Osteoblast (primary cell): ENCODE measurements at places on chromosomes 7 and 10. TPM values are rescaled to one million over a fixed set of nuclear protein-coding genes. Genes with fewer than 3 reads are reported as not detected.

PRSS2 gene
- total RNA-seq: not detected in 2 replicates

GRCh38 chr7:150434240-150434639 lies 16.2 kb upstream of the GIMAP8 start:
- H3K27me3 ChIP-seq: no peaks in the 10 kb centered on the region
- no peak overlapping the region for H3K4me3 ChIP-seq
- no peak for DNase-seq
- H3K36me3 ChIP-seq: no peaks in the 10 kb centered on the region
- no peak overlapping the region for H3K27ac ChIP-seq

GRCh38 chr7:67807826-67808225 lies 811.2 kb downstream of the TYW1 start:
- no peak for DNase-seq
- H3K4me1 ChIP-seq: no peaks in the 10 kb centered on the region
- H3K4me3 ChIP-seq: no peak overlapping the region
- H3K27me3 ChIP-seq: no peaks in the 10 kb centered on the region
- H3K36me3 ChIP-seq: no peaks in the 10 kb centered on the region
- H3K27ac ChIP-seq: no peak overlapping the region

DNA sequence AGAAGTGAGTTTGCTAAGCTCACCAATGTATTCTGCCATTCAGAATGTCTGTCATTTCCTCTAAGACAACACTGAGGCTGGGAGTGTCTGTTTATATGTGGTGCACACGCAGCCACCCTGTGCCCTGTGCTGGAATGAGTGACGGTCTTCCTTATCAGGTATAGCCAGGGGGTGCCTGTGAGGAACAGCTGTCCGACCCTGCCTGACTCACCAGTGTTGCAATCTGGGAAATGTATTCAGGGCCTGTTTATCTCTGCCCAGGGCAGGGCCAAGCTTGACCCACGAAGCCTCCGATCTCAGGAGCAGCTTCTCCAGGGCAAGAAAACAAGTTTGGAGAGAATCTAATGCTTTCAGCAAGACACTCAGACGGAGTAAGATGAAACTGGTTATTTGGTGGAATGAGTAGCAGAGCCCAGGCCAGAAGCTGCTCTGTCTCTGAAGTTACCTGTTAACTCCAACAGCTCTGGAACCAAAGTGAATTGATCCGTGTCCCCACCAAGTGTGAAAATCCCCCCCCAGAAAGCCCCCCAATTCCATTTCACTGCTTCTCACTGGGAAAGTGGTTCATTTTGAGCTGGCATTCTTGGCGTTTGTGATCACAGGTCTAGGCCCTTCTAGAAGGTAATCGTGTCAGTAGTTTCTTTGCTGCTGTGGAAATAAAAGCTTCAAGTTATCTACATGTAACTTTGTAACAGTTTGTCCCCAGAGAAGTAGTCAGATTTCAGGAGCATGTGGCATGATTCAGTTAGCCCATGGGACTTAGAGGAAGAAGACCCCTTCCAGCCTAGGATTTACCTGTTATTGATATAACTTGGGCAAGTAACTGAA lies 6.1 kb upstream of the UBE2H start:
- no peaks in the 10 kb centered on the region for H3K36me3 ChIP-seq
- no peaks in the 10 kb centered on the region for H3K27me3 ChIP-seq
- H3K27ac ChIP-seq: peak overlapping the region; percentile 55
- H3K4me3 ChIP-seq: no peak overlapping the region

DNA sequence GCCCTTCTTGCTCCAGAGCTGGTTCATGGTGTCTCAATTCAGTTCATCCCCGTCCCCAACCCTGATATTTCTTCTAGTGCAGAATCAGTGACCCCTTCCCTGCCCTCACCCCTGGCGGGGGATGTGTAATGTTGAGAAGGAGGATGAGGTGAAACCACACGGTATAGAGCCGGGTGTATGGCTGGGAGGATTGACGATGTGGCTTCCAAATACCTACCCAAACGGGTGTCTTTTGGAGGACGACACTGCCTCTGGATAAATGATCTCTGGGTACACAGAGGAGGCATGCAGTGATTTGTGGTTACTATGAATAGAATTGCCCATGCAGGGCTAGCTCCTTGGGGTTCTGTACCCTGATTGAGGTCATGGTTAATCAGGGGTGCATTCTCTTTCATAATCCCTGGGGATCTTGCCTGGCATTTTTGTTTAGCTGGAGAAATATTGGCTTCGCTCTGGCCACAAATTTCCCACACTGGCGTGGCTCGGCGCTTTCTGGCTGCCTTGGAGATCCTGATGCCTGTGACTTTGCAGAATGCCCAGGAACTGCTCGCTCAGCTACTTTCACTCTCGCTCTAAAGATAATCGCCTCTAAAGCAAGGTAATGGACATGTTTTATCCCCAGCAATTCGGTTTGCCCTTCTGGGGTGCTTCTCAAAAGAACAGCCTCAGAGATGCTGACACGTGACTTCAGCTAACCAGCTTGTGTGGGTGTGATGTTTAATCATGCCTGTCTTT lies 89.2 kb downstream of the RBM20 start:
- H3K27me3 ChIP-seq: peaks cover 35% of the 10 kb centered on the region
- peak overlapping the region; percentile 68 for H3K4me3 ChIP-seq
- no peak overlapping the region for H3K27ac ChIP-seq
- peaks cover 7% of the 10 kb centered on the region for H3K4me1 ChIP-seq
- no peaks in the 10 kb centered on the region for H3K36me3 ChIP-seq

- peak; percentile 13 for DNase-seq
- no peak overlapping the region for H3K4me3 ChIP-seq
- H3K27ac ChIP-seq: no peak overlapping the region
- H3K27me3 ChIP-seq: peaks cover 9% of the 10 kb centered on the region
- no peaks in the 10 kb centered on the region for H3K4me1 ChIP-seq
Measured at GRCh38 chr7:116122972-116123595, 87.3 kb upstream of the TES start.

- H3K27me3 ChIP-seq: no peaks in the 10 kb centered on the region
- no peaks in the 10 kb centered on the region for H3K36me3 ChIP-seq
- peaks cover 10% of the 10 kb centered on the region for H3K4me1 ChIP-seq
- no peak overlapping the region for H3K27ac ChIP-seq
Measured at GRCh38 chr7:47268851-47269836, 312.8 kb downstream of the TNS3 start.

HILPDA gene
- total RNA-seq: 10.9 and 13.8 TPM in 2 replicates

AKR1C2 gene
- 38.6 and 46.0 TPM in 2 replicates for total RNA-seq

DNA sequence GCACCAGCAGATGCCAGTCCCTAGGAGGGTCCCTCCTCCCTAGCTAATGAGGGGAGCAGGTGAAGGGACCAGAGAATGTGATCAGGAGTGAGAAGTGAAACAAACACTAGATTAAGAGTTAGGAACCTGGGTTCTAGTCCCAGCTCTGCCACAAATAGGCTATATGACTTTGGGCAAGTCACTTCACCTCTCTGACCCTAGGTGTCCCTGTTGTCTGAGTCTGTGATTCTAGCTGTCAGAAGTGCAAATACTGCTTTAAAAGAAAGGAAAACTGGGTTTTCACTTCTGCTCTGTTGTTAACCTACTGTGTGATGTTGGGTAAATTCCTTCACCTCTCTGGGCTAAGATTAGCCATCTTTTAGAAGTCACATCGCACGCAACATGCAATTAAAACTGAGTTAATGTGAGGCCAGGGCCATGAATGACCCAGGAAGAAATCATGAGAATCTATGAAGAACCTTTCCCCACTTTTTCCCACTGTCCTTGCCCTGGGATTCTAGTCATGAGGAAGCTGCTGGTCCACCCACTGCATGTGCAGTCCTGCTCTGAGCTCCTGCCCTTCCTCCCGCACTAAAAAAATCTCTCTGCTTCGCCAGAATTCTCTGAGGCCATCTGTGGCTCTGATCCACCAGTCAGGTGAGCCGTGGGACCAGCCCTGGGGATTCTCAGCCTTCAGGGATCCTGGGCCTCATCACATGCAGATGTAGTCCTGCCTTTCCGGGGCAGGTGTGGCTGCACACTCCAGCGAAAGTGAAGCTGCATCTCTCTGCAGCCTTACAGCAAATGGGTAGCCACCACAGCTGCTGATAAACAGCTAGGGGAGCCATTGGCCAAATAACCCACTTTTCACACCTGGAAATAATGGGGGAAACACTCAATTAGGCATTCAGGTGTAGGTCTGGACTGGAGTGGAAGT lies 181.7 kb downstream of the PLXNA4 start:
- no peak overlapping the region for H3K27ac ChIP-seq
- DNase-seq: no peak
- H3K27me3 ChIP-seq: no peaks in the 10 kb centered on the region

- no peaks in the 10 kb centered on the region for H3K27me3 ChIP-seq
- DNase-seq: no peak
- no peaks in the 10 kb centered on the region for H3K36me3 ChIP-seq
- H3K4me1 ChIP-seq: no peaks in the 10 kb centered on the region
- no peak overlapping the region for H3K27ac ChIP-seq
- H3K4me3 ChIP-seq: no peak overlapping the region
Measured at GRCh38 chr10:85908462-85908861, 458.1 kb downstream of the GRID1 start.

ANKRD7 gene
- total RNA-seq: 1.8 and 3.3 TPM in 2 replicates

DNA sequence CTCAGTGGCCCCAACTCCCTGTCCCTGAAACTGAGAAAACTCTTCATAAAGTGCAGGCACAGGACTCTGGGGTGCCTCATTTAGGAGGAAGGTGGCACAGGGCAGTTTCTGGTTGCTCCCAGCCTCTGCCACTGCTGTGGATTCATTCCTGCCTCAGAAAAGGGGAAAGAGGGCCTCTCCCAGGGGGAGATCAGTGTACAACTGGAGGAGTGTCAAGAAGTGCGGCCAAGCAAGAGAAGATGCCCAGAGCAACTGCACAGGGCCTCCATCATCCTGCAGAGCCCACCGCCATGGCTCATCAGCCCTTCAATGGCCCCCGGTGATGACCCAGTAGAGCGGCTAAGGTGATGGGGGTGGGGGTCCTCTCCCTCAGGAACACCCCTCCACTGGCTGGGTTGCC lies 150.3 kb downstream of the PLXNA4 start:
- H3K36me3 ChIP-seq: no peaks in the 10 kb centered on the region
- peaks cover 21% of the 10 kb centered on the region for H3K4me1 ChIP-seq
- no peak overlapping the region for H3K27ac ChIP-seq
- no peaks in the 10 kb centered on the region for H3K27me3 ChIP-seq
- no peak for DNase-seq

RNLS gene
- total RNA-seq: 22.4 and 23.0 TPM in 2 replicates

GRCh38 chr7:155860840-155861479 lies 48.7 kb upstream of the SHH start:
- no peaks in the 10 kb centered on the region for H3K36me3 ChIP-seq
- DNase-seq: no peak
- H3K4me1 ChIP-seq: no peaks in the 10 kb centered on the region
- H3K4me3 ChIP-seq: no peak overlapping the region
- no peak overlapping the region for H3K27ac ChIP-seq
- no peaks in the 10 kb centered on the region for H3K27me3 ChIP-seq

DNA sequence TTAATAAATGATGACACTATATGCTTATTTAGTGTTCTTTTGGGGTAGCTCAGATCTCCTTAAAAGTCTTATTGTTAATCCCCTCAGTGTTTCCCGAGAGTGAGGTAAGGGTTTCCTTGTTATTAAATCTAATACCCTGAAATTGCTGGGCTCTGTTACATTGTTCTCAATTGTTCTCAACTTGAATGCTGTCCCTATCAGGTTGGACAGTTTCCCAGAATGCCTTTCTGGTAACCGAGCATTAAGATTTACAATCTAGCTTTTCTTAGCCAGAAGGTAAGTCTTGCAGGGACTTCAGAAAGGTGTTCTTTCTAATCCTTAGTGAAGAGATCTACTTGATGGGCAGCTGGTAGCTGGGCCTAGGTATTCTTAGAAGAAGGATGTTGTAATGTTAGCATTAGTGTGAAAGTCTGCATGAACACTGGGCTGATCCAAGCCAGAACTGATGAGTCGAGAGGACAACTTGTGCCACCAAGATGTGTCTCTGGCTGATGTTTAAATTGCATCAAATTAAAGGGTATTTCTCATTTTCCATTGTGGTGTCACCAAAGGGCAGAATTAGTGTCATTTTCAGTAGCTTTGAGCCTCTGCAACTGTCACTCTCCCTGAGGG lies 89.9 kb downstream of the SND1 start:
- no peak for DNase-seq
- no peaks in the 10 kb centered on the region for H3K27me3 ChIP-seq
- no peak overlapping the region for H3K4me3 ChIP-seq
- H3K36me3 ChIP-seq: peaks cover 8% of the 10 kb centered on the region
- no peak overlapping the region for H3K27ac ChIP-seq

NODAL gene
- total RNA-seq: not detected in 2 replicates

GRCh38 chr10:8039321-8039881 lies 15.1 kb upstream of the GATA3 start:
- DNase-seq: no peak
- H3K27me3 ChIP-seq: peaks cover 96% of the 10 kb centered on the region
- H3K4me1 ChIP-seq: no peaks in the 10 kb centered on the region
- no peak overlapping the region for H3K27ac ChIP-seq

IFIT3 gene
- total RNA-seq: 33.9 and 43.8 TPM in 2 replicates

- peaks cover 28% of the 10 kb centered on the region for H3K4me1 ChIP-seq
- DNase-seq: peak; percentile 93
- peaks cover 3% of the 10 kb centered on the region for H3K27me3 ChIP-seq
- H3K36me3 ChIP-seq: no peaks in the 10 kb centered on the region
Measured at GRCh38 chr10:78458983-78459638, 425.4 kb downstream of the RPS24 start.

- DNase-seq: no peak
- no peak overlapping the region for H3K4me3 ChIP-seq
- peak overlapping the region; percentile 18 for H3K27ac ChIP-seq
Measured at GRCh38 chr7:28865601-28866144, 92.5 kb downstream of the TRIL start.

GRCh38 chr7:139548302-139549028 lies 25.0 kb downstream of the CLEC2L start:
- DNase-seq: peak; percentile 53
- H3K4me1 ChIP-seq: no peaks in the 10 kb centered on the region
- H3K27ac ChIP-seq: no peak overlapping the region
- H3K4me3 ChIP-seq: no peak overlapping the region

- H3K27me3 ChIP-seq: no peaks in the 10 kb centered on the region
- no peak for DNase-seq
- peaks cover 7% of the 10 kb centered on the region for H3K36me3 ChIP-seq
- peak overlapping the region; percentile 97 for H3K27ac ChIP-seq
Measured at GRCh38 chr10:1050554-1050953, 1.6 kb upstream of the IDI1 start.

DNA sequence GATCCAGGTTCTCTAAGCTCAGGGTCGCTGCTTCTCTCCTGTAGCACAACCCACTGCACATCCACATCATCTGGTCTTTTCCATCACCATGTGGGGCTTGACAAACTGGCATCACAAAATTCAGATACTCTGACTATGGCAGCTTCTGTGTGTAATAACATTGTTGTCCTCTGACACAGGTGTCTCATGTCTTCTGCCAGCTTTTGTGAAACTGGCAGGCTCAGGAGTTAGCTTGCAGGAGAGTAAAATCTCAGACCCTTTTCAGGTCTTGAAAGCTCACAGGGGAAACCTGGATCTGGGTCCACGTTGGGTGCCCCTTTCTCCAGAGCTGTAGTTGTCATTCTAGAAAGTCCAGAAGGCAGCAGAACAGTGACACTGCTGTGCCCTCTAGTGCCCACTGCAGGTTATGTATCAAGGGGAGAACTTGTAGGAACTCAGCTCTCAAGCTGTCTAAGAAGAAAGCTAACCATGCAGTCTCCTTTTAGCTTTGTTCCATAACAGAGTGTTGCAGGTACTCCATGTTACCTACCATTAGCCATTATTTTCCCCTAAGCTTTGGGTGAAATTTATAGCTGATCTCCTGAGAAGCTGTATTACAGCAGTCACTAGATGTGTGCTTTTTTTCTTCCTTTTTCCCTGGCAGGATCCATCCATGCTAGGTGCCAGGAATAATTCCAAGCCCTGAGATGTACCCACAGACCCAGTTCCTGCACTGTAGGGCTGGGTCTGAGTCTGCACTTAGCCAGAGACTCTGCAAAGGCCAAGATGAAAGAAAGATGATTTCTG lies 102.7 kb downstream of the ZNF248 start:
- no peak overlapping the region for H3K4me3 ChIP-seq
- H3K4me1 ChIP-seq: no peaks in the 10 kb centered on the region
- H3K27me3 ChIP-seq: no peaks in the 10 kb centered on the region
- no peak overlapping the region for H3K27ac ChIP-seq
- H3K36me3 ChIP-seq: no peaks in the 10 kb centered on the region
